ENCODE measurements at places on chromosomes 2 and 18. TPM values are rescaled to one million over a fixed set of nuclear protein-coding genes. Genes with fewer than 3 reads are reported as not detected.
A peak's percentile ranks its signal among the peaks of the same experiment; 100 is the strongest.

The HRH4 gene
- 0.12 TPM for total RNA-seq

The COL3A1 gene
- 12.5 TPM for total RNA-seq

The RPE gene
- total RNA-seq, result 57.7 TPM

The SLC5A7 gene
- total RNA-seq, result not detected

The MAL gene
- 63.8 TPM for total RNA-seq

The STARD6 gene
- total RNA-seq, result 1.9 TPM

The SPP2 gene
- total RNA-seq, result not detected

The SH3RF3 gene
- total RNA-seq, result 1.7 TPM

The YWHAQ gene
- total RNA-seq, result 463 TPM

The IL36G gene
- total RNA-seq, result not detected

The ACVR1 gene
- total RNA-seq, result 7.2 TPM

The IL36RN gene
- not detected for total RNA-seq

The UGT1A6 gene
- 5.1 TPM for total RNA-seq

The ITPRIPL1 gene
- total RNA-seq, result 7.7 TPM

DNA sequence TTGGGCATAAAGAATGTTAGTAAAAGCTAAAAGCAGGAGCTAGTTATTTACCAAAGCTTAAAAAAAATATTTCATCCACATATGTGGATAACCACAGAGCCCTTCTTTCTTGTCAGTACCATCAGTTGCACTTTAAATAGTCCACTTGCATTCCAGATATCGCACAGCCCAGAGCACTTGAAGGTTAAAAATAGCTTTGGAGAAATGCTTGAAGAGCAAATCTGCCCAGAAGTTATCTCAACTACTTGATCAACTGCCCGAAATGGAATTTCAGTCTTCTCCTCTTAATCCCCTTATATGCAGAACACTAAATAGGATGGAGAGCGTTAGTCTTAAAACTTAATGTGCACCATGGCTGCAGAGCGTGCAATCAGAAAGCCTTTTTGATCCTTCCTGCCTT lies 148.3 kb downstream of the PLEKHA3 start:
- no peak for DNase-seq

DNA sequence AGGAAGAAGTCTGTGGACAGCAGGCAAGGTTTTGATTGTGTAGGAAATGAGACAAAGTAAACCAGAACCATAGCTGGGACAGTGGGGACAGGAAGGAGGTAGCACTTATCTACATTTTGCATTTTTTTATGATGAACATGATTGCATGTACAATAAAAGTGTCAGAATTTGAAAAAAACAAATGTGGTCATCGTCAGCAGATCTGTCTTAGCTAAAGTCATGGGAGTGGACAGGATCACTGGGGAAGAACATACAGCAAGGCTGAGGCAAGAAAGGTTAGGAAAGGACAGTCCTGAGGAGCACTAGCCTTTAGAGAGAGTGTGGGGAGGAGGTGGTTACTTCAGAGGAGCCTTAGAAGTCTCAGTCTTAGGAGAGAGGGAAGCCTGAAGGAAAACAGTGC lies 35.1 kb upstream of the SLC14A2 start:
- no peak for DNase-seq

DNA sequence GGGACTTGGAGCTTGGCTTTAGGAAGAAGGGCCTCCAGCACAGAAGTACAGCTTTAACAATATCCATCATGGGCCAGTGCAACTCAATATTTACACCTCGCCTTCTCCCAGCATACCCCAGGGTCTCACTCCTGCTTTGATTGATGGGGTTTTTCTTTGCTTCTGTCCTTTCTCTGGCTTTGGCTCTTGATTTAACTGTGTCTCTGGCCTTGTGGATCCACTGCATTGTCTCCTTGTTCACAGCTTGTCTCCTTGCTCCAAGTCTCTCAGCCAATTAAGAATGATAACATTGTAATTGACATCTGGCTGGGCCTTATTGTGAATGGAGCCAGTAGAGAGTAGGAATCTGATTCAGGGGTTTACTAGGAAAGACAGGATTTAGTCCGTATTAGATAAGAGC lies 1019.5 kb downstream of the TMEM182 start:
- DNase-seq, result no peak

DNA sequence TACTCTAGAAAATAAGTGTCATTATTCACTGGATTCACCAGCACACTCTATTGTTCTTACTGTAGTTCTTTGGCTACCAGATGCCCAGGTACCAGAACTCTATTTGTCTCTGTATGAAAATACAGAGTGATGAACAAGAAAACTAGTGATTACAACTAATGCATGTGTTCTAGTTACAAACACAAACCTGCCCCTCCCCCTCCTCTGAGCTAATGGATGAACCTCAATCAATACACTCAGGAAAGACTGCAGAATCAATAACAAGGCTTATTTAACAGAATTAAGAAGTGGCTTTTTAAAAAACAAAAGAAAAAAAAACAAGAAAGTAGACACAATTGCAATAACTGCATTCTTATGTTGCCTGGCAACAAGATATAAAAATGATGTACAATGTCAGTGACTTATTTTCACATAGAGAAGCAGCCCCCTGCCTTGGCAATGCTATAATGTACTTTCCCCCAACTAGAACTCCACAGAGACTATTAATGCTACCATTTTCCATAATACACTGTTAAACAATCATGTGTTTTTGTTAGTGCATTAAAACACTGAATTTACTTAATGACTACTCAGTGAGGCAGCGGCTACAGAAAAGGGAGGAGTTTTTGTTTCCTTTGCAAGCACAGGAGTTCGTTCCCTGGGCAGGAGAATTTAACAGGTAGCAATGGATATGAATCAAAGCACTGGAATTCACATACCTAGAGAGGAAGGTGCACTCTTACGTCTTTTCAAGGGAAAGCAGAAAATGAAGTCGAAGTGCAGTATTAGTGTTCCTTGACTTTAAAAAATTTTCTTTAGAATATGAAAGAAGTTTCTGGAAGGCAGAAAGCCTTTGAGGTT lies 318.8 kb upstream of the REV1 start:
- DNase-seq, result no peak

DNA sequence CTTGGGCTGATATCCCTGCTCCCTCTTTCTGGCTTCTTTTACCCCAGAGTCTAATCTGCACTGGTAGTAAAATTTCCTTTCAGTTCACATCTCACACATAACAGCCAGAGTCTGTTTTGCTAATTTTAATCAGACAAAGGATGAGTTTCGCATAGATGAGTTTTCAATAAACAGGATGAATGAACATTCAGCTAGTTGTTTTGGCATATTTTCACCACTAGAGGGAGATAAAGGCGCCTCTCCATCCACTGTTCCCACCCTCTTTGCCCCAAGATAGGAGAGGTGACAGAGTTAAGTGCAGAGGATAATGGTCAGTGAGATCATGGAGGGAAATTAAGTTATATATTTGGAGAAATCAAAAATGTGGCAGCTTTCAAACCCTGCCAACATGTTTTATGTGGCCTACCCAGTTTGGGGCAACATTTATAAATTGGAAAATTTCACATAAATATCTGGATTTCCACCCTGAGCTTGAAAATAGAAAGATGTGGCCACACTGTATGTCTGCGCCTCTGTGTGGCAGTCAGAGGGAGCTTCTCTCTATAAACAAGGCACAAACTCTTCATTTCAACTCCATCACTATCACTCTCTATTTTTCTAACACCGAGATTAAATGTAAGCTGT lies 48.5 kb upstream of the DTNA start:
- no peak for DNase-seq

GRCh38 chr2:25316101-25316500 lies 25.6 kb downstream of the DNMT3A start:
- DNase-seq, result no peak

DNA sequence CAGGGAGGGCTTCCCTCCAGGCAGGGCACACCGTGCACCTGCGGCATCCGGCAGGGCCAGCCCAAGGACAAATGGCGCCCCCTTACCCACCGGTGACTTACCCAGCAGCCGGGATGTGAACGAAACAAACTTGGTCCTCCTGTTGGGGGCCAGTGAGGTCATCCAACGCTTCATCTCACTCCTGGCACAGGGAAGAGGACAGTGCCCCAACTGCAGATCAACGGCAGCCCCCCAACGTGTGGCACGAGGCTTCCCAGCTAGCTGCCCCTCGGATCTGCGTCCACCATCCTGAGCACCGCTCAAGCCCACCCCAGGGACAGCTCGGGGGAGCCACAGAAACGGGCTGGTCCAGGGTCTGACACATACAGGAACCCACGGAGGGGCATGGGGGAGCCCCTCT lies 12.0 kb downstream of the SNORC start:
- DNase-seq, result no peak

- DNase-seq, result no peak
These were observed 110.8 kb upstream of the TRIB2 start for GRCh38 chr2:12605936-12606335.

- DNase-seq, result peak; percentile 15
These were observed 43.0 kb upstream of the CHMP1B start for GRCh38 chr18:11808001-11808855.

GRCh38 chr2:214127170-214127569 lies 283.7 kb upstream of the VWC2L start:
- DNase-seq, result no peak

- DNase-seq, result peak; percentile 16
These were observed 135.5 kb upstream of the CREB1 start for GRCh38 chr2:207394203-207394781.

DNA sequence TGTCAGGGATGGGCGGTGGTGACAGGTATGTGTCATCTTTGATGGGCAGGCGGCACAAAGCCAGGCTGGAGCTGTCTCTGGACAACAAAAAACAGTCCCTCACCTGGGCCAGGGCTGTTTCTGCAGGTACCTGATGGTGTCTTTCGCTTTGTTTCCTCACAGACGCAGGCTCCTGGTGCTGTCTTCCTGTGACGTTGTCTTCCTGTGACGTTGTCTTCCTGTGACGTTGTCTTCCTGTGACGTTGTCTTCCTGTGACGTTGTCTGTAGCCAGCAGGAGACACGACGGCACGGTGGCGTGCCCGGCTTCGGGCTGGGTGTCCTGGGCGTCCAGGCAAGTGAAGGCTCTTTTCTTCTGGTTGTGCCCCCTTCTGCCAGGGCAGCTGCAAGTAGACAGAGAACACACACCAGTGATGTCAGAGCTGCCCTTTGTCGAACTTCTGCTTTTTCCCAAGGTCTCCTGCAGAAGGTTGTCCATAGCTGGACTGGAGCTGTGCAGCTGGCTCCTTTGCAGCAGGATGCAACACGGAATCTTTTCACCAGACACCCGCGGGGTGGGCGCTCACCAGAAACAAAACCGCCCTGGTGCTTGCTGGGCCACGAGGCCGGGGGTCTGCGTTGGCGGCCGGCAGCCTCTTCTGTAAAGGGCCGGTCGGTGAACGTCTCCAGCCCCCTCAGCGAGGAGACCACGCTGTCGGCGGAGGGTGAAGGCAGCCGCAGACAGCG lies 21.1 kb downstream of the GPR35 start:
- DNase-seq, result no peak

- no peak for DNase-seq
These were observed 1.3 kb downstream of the ERICH2 start for GRCh38 chr2:170771421-170771937.

- no peak for DNase-seq
These were observed 201.0 kb upstream of the COPS8 start for GRCh38 chr2:236884569-236885175.

- DNase-seq, result no peak
These were observed 136.9 kb downstream of the COPS8 start for GRCh38 chr2:237222601-237223041.

DNA sequence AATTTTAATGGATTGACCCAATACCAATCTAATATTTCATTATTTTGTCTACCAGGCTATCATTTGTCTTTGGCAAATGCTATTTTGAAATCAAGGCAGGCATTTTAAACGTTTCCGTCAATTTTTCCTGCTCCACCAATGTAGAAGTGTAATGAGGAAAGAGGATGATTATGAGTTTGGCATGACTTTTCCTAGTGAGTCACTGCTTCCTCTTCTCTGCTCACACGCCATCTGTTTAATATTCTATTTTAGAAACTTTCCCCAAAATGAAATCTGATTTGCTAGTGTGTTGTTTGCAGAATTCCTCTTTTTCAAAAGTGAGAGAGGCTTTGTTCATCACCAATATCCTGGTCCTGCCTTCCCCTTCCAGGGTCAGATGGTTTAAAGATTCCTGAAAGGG lies 42.5 kb upstream of the PID1 start:
- DNase-seq, result no peak

GRCh38 chr2:44055664-44056063 lies 59.9 kb upstream of the LRPPRC start:
- DNase-seq, result no peak

- no peak for DNase-seq
These were observed 72.3 kb upstream of the SNTG2 start for GRCh38 chr2:878245-878930.

DNA sequence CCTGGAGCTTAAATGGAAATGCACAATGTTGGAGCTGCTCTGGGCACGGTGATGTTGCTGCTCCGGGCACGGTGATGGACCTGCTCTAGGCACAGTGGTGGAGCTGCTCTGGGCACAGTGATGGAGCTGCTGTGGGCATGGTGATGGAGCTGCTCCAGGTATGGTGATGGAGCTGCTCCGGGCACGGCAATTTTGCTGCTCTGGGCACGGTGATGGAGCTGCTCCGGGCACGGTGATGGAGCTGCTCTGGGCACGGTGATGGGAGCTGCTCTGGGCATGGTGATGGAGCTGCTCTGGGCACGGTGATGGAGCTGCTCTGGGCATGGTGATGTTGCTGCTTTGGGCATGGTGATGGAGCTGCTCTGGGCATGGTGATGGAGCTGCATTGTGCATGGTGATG lies 79.7 kb downstream of the LDLRAD4 start:
- DNase-seq, result no peak

- DNase-seq, result no peak
These were observed 364.8 kb downstream of the NYAP2 start for GRCh38 chr2:225764346-225764745.

DNA sequence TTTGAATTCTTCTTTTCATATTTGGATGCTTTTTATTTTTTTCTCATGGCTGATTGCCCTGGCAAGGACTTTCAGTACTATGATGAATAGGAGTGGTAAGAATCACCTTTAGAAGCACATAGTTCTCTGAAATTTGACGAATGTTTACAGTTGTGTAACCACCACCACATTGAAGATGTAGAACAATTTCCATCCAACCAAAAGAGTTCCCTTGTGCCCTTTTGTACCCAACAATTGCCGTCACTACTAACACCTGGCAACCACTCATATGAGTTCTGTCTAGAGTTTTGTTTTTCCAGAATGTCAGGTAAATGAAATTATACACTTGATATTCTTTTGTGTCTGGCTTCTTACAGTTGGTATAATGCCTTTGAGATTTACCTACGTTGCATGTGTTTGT lies 28.7 kb upstream of the SLC16A14 start:
- no peak for DNase-seq

- DNase-seq, result no peak
These were observed 17.9 kb downstream of the KCNIP3 start for GRCh38 chr2:95314964-95315611.

GRCh38 chr2:64609227-64609941 lies 44.3 kb downstream of the SERTAD2 start:
- DNase-seq, result no peak
